ENCODE measurements at places on chromosomes 6 and 20.

- peak; percentile 44 for DNase-seq
Observed at GRCh38 chr6:16206595-16207037, 31.8 kb upstream of the GMPR start.

GRCh38 chr6:93515736-93516135, 96.4 kb upstream of the EPHA7 start:
- no peak for DNase-seq

- no peak for DNase-seq
Observed at GRCh38 chr20:10715035-10715434, 41.2 kb upstream of the JAG1 start.

GRCh38 chr6:51613558-51613957, 473.9 kb downstream of the PKHD1 start:
- no peak for DNase-seq

DNA sequence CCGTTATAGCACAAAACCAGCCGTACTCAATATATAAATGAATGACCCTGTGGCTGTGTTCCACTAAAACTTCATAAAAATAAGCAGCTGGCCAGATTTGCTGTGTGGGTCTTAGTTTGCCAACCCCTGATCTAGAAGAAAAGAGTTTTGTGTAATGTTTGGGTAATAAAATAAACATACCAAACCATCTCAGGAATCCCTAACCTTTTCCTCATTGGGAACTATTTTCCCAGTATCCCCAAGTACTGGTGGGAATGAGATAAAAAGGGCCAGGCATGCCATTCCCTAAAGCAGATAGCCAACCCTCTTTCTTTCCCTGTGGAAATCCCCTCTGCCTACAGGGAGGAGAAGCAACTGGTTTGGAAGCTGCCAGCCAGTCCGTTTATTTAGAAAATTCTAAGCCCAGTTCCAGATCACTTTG, 169.1 kb upstream of the AKAP12 start:
- DNase-seq, result no peak

- DNase-seq, result peak; percentile 71
Observed at GRCh38 chr6:132279592-132280139, 121.6 kb downstream of the MOXD1 start.

All from CD4-positive, alpha-beta T cell treated with Interleukin-4 for 4 hours (primary cell).